ENCODE measurements at places on chromosomes 7 and 10.

DNA sequence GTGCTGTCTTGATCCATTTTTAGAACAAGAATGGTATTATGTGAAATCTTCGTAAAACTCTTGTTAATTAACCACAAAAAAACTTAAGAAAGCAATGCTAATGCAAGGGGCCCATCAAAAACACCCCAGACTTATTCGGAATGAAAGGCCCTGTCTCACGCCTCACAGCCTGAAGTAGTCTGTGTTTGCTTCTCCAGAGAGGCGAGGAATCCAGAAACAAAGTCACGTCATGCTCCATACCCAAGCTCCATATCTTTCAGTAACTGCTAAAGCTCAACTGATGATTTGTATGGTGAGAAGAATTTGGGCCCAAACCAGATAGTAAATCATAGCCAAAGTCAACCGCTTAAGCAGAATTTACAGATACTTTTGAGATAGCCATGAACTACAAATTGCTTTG, 155.4 kb downstream of the ATE1 start:
- DNase-seq, result no peak

- DNase-seq, result peak; percentile 6
These were observed 155.5 kb downstream of the COBL start for GRCh38 chr7:51160990-51161615.

- no peak for DNase-seq
These were observed 64.9 kb upstream of the PALS2 start for GRCh38 chr7:24508316-24508715.

- no peak for DNase-seq
These were observed 140.1 kb upstream of the ZNF92 start for GRCh38 chr7:65233409-65234034.

- DNase-seq, result no peak
These were observed 442.5 kb downstream of the RPS24 start for GRCh38 chr10:78476156-78476555.

DNA sequence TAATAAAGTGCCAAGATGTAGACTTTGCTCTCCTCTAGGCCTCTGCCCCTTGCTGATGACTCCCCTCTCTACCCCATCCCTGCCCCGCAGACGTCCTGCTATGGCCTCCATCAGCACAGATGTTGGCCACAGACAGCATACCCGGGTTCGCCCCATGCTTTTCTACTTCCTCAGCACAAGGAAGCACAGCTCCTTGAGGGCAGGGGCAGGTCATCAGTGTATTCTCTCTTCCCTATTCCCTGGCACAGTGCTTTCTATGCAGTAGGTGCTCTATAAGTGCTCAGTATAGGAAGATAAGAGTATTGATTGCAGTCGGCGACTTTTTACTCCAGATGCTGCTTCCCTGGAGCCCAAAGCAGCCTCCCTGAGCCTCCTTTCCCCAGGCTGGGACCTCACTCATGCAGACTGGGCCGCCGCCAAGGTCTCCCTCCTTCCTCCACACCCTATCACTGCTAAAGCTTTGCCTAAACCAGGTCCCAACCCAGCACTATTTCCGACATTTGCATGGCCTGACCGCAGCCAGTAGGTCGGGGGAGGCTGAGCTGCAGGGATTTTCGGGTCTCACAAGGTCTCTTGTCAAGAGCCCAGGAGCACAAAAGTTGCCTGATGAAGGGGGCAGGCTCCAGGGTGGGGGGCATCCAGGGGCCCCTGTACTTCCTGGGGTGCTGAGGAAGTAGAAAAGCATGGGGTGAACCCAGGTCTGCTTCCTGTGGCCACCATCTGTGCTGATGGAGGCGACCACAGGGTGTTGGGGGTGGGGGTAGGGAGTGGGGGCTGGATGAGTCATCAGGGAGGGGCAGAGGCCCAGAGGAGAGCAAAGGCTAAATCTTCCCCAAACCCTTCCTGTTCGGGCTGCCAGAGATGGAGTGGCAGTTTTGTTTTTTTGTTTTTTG, 8.0 kb downstream of the CALHM3 start:
- DNase-seq, result peak; percentile 41

DNA sequence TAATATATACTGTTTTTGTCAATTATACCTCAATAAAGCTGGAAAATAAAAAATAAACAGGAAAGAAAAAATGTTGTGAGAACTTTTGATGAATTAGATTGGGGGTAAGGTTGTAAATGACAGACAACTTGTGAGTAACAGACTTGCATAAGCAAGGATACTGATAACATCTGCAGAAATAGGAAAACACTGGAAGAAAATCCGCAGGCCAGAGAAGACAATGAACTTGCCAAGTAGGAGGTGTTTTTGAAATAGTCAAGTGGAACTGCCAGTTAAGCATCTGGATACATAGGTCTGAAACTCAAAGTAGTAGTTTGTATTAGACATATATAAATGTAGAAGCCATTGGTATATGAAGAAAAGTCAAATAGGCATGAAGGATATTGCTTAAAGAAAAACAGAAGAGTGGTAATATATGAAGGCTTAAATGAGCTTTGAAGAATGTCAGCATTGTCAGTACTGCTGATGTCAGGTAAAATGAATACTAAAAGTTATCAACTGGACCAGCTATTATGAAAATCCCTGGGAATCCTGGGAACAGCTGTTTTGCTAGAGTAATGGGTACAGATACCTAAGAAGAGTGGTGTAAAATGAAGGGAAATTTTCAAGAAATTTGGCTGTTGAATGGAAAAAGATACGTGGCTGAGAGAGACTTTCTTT, 58.7 kb downstream of the DNAJC1 start:
- no peak for DNase-seq

- DNase-seq, result no peak
These were observed 22.9 kb downstream of the GSAP start for GRCh38 chr7:77393261-77393660.

DNA sequence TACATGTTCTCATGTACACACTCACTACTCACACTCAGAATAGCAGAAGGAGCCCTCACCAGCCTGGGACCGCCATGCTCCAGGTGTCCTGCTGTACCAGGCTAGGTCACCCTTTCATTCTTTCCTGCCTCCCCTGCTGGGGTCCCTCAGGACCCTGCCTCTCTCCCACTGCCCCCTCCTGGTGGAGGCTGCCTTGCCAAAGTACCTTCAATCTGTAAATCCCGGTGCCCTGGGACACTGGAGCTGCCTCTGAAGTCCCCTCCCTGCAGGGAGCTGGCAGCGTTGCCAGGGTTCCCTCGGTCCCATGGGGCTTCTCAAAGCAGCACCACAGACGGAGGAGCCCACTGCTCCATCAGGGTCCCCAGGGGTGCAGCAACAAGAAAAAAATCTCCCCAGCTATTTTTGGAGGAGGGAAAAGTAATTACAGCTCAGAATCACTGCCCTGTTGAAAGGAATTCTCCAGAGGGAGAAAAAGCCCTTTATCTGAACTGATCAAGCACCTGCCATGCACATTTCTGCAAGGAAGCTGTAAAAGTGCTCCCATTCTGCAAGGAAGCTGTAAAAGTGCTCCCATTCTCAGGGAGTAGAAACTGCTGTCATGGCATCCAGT, 259.9 kb downstream of the PTPRN2 start:
- DNase-seq, result no peak

DNA sequence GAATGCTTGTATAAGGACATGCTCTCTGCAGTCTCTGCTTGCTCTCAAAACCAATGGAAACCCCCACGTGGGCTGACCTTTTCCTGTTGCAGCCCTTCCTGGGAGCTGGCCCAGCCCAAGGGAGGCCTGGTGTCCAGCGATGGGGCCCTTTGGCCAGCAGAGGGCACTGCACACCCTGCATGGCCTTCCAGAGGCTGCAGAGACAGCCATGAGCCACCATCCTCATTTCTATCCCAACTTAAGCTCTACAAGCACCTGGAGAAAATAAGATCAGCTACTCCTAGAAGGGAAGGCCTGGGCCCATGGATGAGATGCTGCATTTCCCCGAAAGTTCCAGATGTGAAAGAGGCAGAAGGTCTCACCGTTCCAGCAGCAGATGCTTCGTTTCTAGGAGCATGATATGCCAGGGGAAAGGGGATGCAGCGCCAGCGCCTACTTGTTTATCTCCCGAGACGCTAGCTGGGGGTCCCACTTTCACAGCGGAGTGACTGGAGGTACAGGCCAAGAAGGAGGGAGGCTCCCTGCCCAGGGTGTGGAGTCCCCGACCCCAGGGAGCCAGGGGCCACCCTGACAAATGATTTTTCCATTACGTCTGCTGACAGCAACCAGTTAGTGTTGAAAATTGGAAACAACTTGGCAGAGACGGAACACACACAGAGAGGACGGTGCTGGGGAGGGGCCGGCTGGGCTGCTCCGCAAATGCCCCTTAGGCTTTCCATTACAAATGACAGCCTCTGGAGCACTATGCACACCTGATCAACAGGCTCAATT, 106.4 kb downstream of the ZRANB1 start:
- peak; percentile 33 for DNase-seq

DNA sequence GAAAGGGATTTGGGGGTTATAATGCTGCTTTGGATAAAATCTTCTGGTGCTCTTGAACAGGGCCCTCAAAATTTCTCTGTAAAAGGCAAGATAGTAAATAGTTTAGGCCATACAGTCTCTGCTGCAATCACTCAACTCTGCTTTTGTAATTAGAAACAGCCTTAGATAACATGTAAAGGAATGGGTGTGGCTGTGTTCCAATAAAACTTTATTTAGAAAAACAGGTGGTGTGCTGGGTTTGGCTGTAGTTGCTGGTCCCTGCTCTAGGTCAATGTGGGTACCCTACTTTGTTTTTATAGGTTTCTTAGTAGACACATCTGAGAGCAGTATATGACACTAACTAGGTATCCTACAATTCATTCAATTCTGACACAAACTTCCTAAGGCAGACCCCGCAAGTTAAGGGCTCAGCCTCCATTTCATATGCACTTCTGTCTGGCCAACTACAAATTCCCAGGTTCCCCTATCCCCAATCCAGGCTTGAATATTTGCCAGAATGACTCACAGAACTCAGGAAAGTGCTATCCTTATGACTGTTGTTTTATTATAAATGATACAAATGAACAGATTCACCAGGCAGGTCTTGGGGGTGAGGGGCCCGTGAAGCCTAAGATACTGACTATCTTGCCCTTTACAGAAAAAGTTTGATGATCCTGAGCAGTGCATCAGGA, 349.9 kb downstream of the RPS24 start:
- no peak for DNase-seq

DNA sequence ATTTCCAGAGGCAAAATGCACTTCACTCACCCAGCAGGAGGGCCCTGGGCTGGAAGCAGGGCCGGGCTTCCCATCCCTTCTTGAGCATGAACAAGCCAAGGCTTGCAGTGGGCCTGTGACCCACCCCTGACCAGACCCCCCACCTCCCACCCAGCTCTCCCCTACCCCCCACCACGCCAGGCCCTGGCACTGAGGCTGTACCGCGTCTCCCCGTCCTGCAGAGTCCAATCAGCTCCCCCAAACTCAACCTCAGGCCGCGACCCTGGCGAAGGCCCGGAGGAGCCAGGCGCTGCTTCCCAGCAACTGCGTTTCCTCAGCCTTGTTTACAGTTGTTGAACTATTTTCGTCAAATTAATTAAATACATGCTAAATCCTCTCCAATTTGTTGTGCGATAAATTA, 16.9 kb upstream of the MYL10 start:
- DNase-seq, result no peak

- no peak for DNase-seq
These were observed 147.1 kb downstream of the RGS10 start for GRCh38 chr10:119395280-119396007.

GRCh38 chr10:97210543-97210960, 24.8 kb upstream of the SLIT1 start:
- peak; percentile 61 for DNase-seq

DNA sequence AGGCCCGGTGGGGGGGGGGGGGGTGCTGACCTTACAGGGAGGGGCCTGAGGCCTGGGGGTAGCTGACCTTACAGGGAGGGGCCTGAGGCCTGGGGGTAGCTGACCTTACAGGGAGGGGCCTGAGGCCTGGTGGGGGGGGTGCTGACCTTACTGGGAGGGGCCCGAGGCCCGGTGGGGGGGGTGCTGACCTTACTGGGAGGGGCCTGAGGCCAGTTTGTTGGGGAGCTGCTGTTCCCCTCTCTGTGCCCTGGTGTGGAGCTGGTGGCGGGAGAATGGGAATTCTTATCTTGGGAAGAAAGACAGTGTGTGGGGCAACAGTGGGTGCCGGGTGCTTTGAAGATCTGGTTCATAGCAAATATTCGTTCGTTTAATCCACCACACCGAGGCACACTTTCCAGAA, 46.6 kb upstream of the CFAP46 start:
- DNase-seq, result no peak

DNA sequence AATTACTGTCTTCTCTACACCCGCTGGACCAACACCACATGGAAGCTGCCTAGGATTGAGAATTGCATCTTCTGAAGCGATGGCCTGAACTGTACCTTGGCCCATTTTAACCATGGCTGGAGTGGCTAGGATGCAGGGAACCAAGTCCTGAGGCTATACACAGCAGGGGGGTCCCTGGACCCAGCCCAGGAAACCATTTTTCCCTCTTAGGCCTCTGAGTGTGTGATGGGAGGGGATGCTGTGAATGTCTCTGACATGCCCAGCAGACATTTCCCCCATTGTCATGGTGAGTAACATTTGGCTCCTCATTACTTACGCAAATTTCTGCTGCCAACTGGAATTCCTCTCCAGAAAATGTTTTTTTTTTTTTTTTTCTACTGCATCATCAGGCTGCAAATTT, 822.7 kb downstream of the PCDH15 start:
- DNase-seq, result no peak

GRCh38 chr10:91381257-91381891, 28.8 kb upstream of the HECTD2 start:
- DNase-seq, result no peak

- DNase-seq, result no peak
These were observed 119.1 kb upstream of the PHYHIPL start for GRCh38 chr10:59057345-59057744.

- DNase-seq, result no peak
These were observed 46.5 kb upstream of the FGL2 start for GRCh38 chr7:77246026-77246640.

GRCh38 chr10:73424478-73424877, 8.9 kb downstream of the MSS51 start:
- no peak for DNase-seq

DNA sequence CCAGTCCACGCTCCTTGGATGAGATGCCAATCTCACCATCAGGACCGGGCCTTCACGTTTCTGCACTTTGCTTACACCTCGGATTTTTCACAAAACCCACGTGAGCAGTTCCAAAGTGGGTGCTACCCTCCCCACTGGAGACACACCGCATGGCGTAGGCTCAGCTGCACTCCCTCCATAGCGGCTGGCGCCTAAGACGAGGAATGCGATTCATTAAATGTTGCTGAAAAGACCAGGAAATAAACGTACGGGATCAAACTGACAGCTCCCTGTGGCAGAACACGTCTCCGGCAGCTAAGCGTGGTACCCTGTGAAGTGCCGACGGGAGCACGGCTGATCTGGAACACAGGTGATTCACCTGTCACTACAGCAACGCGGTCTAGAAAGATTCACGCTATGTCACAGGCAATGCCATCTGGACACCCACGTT, 209.0 kb downstream of the DIP2C start:
- no peak for DNase-seq
